Omental fat pad (tissue), 4 donors: ENCODE measurements at places on chromosomes 12 and 14. TPM values are rescaled to one million over a fixed set of nuclear protein-coding genes. Genes with fewer than 3 reads are reported as not detected.

The RPL6 gene
- total RNA-seq, result 1,425 TPM

The POTEG gene
- total RNA-seq, result not detected

The CLEC7A gene
- 27.6 TPM for total RNA-seq

The MYF6 gene
- total RNA-seq, result 0.44 TPM

The NOVA1 gene
- 13.8 TPM for total RNA-seq

The RIMBP2 gene
- 3.2 TPM for total RNA-seq

The UNC79 gene
- total RNA-seq, result not detected

The CMKLR1 gene
- total RNA-seq, result 28.1 TPM

The SVOP gene
- not detected for total RNA-seq

The GLIPR1L1 gene
- total RNA-seq, result not detected

The FOXN3 gene
- total RNA-seq, result 91.7 TPM

The GPR68 gene
- total RNA-seq, result 0.19 TPM

The CBLN3 gene
- total RNA-seq, result 4.4 TPM

The GYS2 gene
- 0.13 TPM for total RNA-seq

The GPR135 gene
- 5.5 TPM for total RNA-seq

The GPR84 gene
- 2.9 TPM for total RNA-seq

The CCDC177 gene
- not detected for total RNA-seq

The LALBA gene
- total RNA-seq, result not detected

The SP7 gene
- total RNA-seq, result not detected

The SLC6A13 gene
- total RNA-seq, result 0.88 TPM

The BMP4 gene
- 26.1 TPM for total RNA-seq

The ARL1 gene
- total RNA-seq, result 48.9 TPM

The RNASE7 gene
- total RNA-seq, result not detected

The HOXC12 gene
- total RNA-seq, result not detected

The LRIG3 gene
- 22.6 TPM for total RNA-seq
